ENCODE measurements at places on chromosomes 1 and 21. TPM values are rescaled to one million over a fixed set of nuclear protein-coding genes. Genes with fewer than 3 reads are reported as not detected.

DNA sequence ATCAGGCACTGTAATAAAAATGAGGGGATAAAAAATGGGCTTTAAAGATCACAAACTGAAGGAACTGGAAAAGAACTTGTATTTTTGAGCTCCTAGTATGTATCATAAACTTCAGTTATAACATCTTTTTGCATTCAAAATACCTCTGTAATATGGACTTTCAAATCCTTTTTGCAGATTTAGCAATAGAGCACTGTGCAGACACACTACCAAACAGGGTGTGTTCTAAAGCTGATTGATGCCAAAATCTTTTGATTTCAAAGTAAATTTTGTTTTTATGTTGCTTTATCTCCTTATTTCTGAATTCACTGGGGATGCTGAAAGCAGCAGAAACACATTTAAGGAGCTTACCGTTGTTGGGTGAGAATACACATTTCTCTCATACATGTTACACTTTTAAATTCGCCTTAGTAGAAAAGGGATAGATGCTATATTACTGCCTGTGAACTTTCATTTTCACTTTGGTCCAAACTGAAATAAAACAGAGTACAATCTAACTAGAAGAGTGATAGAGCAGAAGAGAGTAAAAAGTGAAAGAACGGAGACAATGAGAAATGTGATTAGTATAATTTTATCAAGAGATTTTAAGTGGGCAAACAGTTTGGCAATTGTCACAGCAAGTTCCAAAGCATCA, 1126.6 kb downstream of the BRINP3 start:
- DNase-seq = no peak

The SPATA45 gene
- not detected for total RNA-seq

The G0S2 gene
- total RNA-seq = 11.0 TPM

DNA sequence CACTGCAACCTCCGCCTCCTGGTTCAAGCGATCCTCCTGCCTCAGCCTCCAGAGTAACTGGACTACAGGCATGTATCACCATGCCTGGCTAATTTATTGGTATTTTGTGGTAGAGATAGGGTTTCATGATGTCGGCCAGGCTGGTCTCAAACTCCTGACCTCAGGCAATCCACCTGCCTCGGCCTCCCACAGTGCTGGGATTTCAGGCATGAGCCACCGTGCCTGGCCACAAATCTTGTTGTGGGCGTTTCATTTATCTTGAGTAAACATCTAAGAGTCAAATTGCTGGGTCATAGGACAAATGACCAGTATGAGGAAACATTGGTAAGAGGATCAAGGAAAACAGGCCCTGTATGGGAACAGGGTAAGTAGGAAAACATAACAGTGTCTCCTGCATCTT, 17.9 kb downstream of the TMEM200B start:
- DNase-seq = no peak

The SKI gene
- total RNA-seq = 18.7 TPM

The FAM76A gene
- total RNA-seq = 18.5 TPM

DNA sequence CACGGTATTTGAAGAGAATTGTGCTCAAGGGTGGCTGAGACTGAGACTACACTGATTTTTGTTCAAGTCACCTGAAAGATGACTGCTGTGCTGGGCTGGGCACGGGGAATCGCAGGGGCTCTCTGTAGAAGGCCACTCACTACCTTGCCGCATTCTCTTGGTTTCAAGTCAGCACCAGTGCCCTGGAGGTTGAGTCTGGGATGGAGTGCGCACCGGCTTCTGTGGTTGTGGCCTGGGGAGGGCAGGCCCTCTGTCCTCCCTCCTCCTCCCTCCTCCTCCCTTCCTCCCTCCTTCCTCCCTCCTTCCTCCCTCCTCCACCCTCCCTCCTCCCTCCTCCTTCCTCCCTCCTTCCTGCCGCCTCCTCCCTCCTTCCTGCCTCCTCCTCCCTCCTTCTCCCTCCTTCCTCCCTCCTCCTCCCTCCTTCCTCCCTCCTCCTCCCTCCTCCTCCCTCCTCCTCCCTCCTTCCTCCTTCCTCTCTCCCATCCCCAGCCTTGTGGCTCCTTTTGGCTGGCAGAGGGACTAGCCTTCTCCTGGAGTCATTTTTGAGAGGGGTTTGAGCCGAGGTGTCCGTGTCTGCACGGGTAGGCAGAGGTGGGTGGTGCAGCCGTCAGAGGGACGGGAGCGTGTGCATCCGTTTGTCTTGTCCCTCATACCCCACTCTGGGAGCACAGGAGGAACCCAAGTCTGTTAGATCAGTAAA, 9.5 kb downstream of the RER1 start:
- no peak for DNase-seq

DNA sequence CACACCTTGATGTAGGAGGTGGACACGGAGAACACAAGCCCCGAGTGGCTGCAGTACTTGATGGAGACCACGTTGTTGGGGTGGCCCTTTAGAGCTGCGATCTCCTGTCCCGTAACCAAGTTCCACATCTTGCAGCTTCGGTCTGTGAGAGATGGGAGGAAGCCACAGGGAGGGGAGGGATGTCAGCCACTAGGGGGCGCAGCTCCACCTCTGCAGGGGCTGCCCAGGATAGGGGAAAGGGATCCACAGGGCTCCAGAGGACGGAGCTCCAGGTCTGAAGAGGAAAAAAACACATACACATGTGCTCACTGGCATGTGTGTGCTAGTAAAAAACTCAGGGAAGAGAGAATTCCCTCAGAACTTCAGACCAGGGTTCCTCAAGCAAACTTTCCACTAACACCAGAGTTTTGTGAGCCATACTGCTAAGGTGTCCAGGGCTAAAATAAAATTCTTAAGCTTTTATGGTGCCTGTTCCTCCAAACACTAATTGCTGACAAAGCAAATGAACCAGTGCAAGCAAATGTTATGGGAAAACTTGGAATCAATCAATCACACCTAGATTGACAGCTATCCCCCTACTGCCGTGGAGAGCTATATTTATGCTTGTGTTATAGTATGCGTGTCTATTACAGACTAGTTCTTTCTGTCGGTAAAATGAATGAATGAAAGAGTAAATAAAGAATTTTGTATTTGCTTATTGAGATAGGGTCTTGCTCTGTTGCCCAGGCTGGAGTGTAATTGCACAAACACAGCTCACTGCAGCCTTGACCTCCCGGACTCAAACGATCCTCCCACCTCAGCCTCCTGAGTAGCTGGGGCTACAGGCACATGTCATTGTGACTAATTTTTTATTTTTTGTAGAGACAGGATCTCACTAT, 43.7 kb downstream of the KIF21B start:
- peak; percentile 39 for DNase-seq

The RIMS3 gene
- total RNA-seq = 2.8 TPM

DNA sequence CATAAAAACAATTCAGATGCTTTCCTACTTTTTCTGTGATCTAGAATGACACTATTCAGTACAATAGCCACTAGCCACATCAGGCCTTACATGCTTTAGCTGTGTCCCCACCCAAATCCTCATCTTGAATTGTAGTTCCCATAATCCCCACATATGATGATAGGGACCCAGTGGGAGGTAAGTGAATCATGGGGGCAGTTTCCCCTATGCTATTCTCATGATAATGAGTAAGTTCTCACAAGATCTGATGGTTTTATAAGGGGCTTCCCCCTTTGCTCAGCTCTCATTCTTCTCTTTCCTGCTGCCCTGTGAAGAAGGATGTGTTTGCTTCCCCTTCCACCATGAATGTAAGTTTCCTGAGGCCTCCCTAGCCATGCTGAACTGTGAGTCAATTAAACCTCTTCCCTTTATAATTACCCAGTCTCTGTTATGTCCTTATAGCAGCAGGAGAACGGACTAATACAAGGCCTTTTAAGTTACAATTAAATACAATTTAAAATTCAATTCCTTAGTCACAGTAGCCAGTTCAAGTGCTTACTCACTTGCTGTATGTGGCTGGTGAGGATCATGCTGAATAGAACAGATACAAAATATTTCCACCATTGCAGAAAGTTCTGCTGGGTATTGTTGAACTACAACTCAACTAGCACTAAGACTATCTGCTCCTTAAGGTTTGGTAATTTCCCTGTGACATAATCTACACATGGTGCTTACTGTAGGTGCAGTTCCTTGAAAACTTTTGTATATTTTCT, 106.7 kb downstream of the SCMH1 start:
- no peak for DNase-seq

DNA sequence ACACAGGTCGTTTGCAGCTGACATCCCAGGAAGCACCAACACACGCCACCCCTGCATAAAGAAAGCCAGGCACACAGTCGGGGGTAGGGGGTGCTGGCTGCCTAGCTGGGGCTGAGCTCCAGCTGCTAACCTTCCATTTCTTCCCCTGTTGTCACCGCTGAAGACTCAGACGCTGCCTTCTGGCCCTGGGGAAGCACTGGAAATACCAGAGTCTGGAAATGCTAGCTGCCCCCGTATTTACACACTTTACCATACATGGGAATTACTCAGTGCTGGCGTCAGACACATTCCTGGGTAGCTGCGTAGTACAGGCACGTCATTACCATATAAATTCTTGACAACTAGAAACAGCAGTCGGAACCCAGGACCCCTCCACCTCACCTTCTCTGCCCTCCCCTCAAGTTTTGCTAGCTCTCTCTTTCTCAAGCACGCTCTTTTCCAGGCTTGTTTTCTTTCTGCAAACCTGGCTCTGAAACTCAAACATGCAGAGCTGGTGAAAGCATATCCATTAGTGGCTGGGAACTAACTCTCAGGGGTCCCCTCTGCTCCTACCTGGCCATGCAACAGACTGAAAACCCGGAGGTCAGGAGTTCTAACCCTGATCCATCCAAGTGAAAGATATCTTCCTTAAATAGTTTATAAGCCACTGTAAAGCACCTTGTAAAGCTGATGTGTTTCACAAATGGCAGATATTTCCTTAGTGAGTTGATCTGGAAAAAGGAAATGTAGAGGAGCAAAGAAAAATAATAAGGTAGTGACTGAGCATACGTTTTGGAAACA, 3.3 kb downstream of the CSRP1 start:
- peak; percentile 38 for DNase-seq

DNA sequence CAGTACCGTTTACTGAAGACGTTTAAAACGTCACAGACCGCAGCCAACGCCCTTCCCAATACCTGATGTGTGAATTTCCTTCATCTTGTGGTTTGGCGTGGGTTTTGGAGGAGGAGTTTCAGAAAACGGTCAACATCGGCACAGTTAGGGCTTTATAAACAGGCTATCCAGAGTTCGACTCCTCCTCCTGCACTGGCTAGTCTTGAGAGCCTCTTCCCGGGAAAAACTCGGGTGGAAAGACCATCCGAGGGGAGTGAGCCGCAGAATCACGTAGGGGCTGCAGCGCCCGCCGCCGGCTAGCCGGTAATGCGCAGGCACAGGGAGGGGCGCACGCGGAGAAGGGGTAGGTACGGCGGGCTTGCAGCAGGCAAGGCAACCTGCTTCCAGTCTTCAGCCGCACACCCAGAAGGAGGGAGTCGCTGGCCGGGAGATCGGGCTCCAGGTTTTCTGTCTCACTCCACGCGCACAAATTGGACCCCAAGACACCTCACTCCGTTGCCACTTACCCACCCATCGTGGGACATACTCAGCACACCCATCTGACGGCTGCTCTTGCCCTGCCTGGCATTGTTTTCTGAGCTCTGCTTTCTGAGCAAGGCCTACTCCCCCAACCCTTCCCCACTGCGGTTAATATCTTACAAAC, 25.4 kb downstream of the SLC19A2 start:
- DNase-seq = peak; percentile 28

GRCh38 chr1:74427681-74428080, 84.7 kb downstream of the LRRC53 start:
- no peak for DNase-seq

GRCh38 chr1:45583666-45584350, at the start of gene NASP:
Gene NASP, plus strand, starts transcription at chr1:45584041. Its CDS starts 106 bp downstream, at chr1:45584147.
- peak; percentile 92 for DNase-seq

The HPCA gene
- not detected for total RNA-seq

The MOB3C gene
- total RNA-seq = 11.6 TPM

GRCh38 chr1:184191181-184191621, 139.7 kb downstream of the TSEN15 start:
- DNase-seq = peak; percentile 92

GRCh38 chr1:153527683-153528040, 8.1 kb downstream of the S100A6 start:
- DNase-seq = no peak

GRCh38 chr1:31031330-31032143, 34.0 kb downstream of the PUM1 start:
- DNase-seq = no peak

GRCh38 chr21:44637018-44637850, at the start of gene KRTAP10-10:
Gene KRTAP10-10, plus strand, starts transcription at chr21:44637356. Its CDS starts 62 bp downstream, at chr21:44637418.
- peak; percentile 17 for DNase-seq

The CA6 gene
- not detected for total RNA-seq
